Activated T-cell treated with anti-CD3 and anti-CD28 coated beads, Interleukin-2, amount 50 U/mL, for 4 hours (primary cell): ENCODE measurements at places on chromosomes 13 and 19. TPM values are rescaled to one million over a fixed set of nuclear protein-coding genes. Genes with fewer than 3 reads are reported as not detected.

Gene CEACAM8
- not detected for total RNA-seq

DNA sequence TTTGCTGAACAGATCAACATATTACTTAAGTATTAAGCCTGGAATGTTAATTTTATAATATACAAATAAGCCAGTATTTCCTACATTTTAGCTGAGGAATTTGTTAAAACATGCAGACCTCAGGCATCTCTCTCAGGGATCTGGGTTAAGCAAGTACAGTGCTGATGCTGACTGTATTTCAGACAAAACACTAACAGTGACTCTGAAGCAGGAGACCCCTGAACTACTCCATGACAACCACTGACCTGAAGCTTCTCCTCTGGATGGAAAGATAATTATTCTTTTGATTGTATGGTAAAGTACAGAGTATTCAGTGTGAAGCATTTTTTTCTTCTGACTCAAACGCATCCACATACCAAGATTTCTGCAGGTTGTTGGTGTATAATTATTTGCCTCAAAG, 680.8 kb downstream of the LIG4 start:
- DNase-seq, result no peak

DNA sequence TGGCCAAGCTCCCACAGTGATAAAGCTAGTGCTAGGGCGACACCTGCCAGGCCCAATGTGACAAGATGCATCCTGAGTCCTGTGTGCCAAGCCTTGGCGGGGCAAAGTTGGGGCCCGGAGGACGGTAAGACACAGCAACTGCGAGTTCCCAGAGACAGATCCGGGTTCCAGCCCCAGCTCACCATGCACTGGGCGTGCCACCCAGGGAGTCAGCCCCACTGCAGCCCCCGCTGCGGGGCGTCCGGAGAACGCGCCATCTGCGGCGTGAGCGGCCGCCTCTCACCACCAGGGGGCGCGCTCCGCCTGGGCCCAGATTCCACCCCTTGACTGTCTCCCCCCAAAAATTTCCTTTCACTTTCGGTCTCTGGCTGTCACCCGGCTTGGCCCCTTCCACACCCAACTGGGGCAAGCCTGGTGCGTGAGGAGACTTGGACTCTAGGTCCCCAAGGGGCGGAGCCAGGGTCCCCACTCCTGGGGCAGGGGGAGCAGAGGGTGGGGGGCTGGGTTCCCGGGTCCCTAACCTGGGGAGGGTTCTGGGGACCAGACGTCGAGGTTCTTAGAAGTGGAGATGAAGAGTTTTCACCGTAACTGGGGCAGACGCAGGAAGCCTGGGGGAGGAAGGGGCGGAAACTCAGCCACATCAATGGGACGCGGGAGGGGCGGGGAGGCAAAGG, at the start of gene FLT3LG:
TSS of gene FLT3LG (plus strand) at position 348 of the 674 bp plus-strand sequence. CDS start 425 bp downstream, outside the sequence.
- DNase-seq, result peak; percentile 87

GRCh38 chr13:28885181-28885580, 65.0 kb downstream of the MTUS2 start:
- DNase-seq, result no peak

DNA sequence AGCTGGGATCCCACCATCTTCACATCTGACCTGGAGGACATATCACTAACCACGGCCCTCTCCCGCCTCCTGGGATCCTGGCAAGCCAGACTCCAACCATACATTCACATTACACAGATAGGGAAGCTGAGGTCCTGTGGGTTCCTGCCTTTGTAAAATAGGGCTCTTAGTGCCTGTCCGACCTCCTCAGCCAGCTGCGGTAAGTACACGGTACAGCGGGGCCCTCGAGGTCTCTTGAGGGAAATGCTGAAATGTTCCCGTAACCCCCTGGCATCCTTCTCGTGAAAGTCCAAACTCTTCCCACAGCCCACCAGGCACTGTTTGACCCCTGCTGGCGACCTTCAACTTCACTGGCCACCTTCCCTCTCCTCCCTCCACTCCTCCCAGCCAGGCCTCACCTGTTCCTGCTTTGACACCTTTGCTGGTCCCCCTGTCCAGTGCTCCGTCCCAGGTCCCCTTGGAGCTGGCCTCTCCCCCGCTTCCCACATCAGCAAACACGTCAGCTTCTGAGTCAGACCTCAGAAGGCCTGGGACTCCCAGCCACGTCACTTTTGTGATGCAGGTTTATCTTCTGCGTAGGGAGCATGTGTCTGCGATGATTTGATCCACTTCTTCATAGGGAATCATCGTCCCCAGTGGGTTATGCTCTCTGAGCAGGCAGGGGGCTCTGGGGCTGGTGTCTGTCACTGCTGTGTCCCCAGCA, 8.8 kb upstream of the GNG7 start:
- DNase-seq, result no peak

Gene CEACAM1
- 0.40 TPM for total RNA-seq

DNA sequence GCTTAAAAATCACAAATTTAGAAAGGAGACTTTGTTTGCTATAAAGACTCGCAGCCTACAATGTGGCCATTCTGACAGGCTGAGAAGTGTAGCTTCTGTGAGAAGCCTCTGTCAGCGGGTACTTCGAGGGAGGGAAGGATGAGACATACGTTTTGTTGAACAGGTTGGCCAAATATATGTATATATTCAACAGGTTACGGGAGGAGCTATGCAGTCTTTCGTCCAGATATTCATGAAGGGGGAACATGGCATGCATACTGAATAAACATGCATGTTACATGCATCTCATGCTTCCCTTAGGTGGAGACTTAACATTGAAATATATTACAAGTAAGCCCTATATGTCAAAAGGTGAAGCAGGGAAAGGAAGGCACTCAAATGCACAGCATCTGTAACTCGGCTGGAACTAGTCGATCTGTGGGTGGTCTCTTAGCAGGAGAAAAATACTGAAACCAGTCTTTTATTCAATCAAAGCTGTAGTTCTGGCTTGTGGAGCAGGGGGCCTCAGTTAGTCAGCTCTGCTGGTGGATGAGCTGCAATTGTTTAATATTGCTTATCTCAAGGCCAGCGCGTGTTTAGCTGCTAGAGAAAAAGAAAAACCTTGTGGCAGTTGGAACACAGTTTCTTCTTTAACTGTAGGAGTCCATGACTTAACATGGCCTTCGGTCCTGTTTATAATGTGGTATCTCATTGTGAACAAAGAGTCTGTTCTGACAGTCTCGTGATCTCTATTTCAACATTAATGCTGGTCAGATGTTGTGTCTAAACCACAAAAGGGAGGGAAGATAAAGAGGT, 94.3 kb downstream of the FAM216B start:
- no peak for DNase-seq

DNA sequence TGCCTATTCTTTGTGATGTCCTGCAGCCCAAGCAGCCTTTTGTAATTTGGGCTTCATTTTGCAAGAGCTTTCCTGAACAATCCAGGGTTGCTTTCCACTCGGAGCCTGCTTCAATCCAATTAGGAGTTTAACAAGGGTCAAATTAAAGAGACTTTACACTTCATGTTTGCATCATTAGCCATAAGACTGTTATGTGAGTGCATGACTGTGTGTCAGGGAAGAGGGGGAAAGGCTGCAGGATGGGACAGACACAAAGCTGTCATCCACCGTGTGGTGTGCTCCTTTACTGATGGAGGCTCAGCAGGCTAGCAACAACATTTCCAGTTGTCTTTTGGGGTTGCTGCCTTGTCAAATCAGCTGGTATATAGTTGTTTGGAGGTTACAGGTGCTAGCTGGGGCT, 23.7 kb upstream of the MAB21L1 start:
- DNase-seq, result no peak

DNA sequence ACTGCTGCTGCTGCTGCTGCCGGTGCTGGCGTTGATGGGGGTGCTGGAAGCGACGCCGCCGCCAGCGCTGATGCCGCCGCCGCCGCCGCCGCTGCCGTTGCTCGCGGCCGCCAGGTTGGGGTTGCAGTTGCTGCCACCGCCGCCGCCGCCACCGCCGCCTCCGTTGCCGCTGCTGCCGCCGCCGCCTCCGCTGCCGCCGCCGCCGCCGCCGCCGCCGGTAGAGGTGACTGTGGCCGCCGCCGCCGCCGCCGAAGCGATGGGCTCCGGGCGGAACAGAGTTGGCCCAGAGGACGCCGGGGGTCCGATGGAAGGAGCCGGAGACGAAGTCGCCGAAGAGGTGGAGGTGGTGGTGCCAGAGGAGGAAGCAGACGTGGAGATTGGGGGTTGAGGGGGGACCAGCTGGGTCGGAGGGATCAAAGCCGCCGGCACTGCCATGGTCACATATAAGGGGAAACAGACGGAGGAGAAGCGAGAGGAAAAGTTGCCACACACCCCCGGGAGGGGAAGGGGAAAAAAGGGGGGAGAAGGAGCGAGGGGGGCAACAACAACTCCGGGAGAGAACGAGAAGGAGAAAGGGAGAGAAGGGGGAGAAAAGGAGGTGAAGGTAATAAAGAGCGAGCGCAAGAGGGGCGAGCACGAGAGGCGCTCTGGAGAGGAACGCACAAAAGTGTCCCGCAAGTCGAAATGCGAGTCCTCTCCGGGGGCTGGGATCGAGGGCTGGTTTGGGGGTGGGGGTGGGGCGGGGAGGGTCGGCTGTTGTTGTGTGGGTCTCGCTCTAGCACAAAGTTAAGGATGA, 471 bp downstream of the DACH1 start:
- no peak for DNase-seq

DNA sequence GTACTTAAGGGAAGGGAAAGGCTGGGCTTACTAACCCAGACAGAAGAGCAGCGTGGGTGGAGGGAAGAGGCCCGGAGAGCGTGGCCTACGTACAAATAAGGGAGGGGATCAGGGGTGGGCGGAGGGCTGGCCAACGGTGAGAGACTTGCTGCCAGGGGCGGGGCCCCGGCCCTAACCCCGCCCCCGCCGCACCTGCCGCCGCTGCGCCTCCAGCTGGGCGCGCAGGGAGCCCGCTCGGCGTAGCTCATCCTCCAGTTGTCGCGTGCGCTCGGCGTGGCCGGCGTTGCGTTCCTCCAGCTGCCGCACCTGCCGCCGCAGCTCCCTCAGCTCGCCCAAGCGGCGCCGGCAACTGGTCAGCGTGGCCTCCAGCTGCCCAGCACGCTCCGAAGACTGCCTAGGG, 5.7 kb downstream of the HOOK2 start:
- peak; percentile 59 for DNase-seq
